ENCODE measurements at places on chromosomes 6 and 20.

GRCh38 chr6:16511723-16512489, 249.4 kb downstream of the ATXN1 start:
- H3K4me1 ChIP-seq: peaks cover 40% of the 10 kb centered on the region
- H3K4me3 ChIP-seq: no peak overlapping the region
- H3K36me3 ChIP-seq: no peaks in the 10 kb centered on the region
- peak overlapping the region; percentile 44 for H3K27ac ChIP-seq
- H3K27me3 ChIP-seq: no peaks in the 10 kb centered on the region

- H3K36me3 ChIP-seq: no peaks in the 10 kb centered on the region
- DNase-seq: no peak
- no peaks in the 10 kb centered on the region for H3K4me1 ChIP-seq
- no peaks in the 10 kb centered on the region for H3K27me3 ChIP-seq
- H3K27ac ChIP-seq: no peak overlapping the region
- no peak overlapping the region for H3K4me3 ChIP-seq
These were observed 210.3 kb downstream of the BCKDHB start for GRCh38 chr6:80316686-80317231.

- H3K4me1 ChIP-seq: no peaks in the 10 kb centered on the region
- no peak overlapping the region for H3K4me3 ChIP-seq
- DNase-seq: no peak
- peaks cover 22% of the 10 kb centered on the region for H3K36me3 ChIP-seq
- H3K27me3 ChIP-seq: no peaks in the 10 kb centered on the region
These were observed 6.9 kb upstream of the RPL10A start for GRCh38 chr6:35461270-35461669.

- H3K27me3 ChIP-seq: peaks cover 10% of the 10 kb centered on the region
- peaks cover 34% of the 10 kb centered on the region for H3K4me1 ChIP-seq
- no peak for DNase-seq
- H3K36me3 ChIP-seq: no peaks in the 10 kb centered on the region
- no peak overlapping the region for H3K27ac ChIP-seq
These were observed 43.1 kb upstream of the NAA20 start for GRCh38 chr20:19973961-19974629.

- no peak for DNase-seq
- no peaks in the 10 kb centered on the region for H3K36me3 ChIP-seq
- H3K4me3 ChIP-seq: no peak overlapping the region
- no peaks in the 10 kb centered on the region for H3K27me3 ChIP-seq
- peaks cover 38% of the 10 kb centered on the region for H3K4me1 ChIP-seq
- no peak overlapping the region for H3K27ac ChIP-seq
These were observed 1.9 kb downstream of the AIG1 start for GRCh38 chr6:143062551-143062950.

- no peaks in the 10 kb centered on the region for H3K4me1 ChIP-seq
- DNase-seq: no peak
- no peaks in the 10 kb centered on the region for H3K27me3 ChIP-seq
- H3K36me3 ChIP-seq: no peaks in the 10 kb centered on the region
- H3K27ac ChIP-seq: no peak overlapping the region
These were observed 73.2 kb upstream of the CNKSR3 start for GRCh38 chr6:154583546-154584188.

GRCh38 chr20:49937027-49937929, 1.1 kb downstream of the RNF114 start:
- DNase-seq: no peak
- H3K4me1 ChIP-seq: peaks cover 27% of the 10 kb centered on the region
- H3K36me3 ChIP-seq: peaks cover 13% of the 10 kb centered on the region
- H3K4me3 ChIP-seq: peak overlapping the region; percentile 99
- H3K27me3 ChIP-seq: no peaks in the 10 kb centered on the region
- H3K27ac ChIP-seq: peak overlapping the region; percentile 65

DNA sequence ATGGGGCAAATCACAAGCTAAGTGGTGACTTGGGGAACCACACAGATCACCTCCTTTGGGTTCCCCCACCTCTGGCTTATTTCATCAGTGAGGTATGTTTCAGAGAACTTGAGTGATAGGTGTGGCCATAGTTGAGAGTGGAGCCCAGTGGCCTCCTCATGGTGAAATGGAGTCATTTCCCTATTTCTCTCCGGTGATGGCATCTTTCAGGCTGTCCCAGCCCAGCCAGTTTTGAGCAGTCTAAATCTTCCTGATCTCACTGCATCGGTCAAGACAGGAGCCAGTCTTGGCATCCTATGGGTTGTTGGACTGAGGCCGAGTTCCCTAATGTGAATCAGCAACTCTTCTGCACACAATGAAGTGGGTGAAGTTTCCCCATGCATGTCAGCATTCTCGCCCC, 132.4 kb downstream of the EYA2 start:
- peaks cover 34% of the 10 kb centered on the region for H3K27me3 ChIP-seq
- DNase-seq: no peak
- H3K36me3 ChIP-seq: no peaks in the 10 kb centered on the region
- no peak overlapping the region for H3K4me3 ChIP-seq
- no peaks in the 10 kb centered on the region for H3K4me1 ChIP-seq
- no peak overlapping the region for H3K27ac ChIP-seq

DNA sequence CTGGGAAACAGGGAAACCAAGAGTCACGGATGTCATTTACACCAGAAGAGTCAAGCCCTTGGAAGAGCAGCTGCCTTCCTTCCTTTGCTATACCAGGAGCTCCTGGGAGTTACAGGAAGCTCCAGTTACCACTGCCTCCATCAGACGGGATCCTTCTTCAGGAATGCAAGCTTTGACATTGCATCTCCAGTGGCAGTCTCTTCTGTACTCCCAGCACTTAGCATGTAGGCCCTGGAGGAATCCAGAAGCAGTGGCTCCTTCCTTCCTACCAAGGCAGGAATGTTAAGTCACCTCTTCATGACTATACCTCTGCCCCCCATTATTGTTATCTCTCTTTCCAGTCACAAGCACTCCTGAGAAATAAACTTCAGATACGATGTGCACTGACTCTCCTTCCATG, 836.0 kb downstream of the MAFB start:
- DNase-seq: no peak
- H3K27me3 ChIP-seq: no peaks in the 10 kb centered on the region
- H3K4me1 ChIP-seq: no peaks in the 10 kb centered on the region
- H3K27ac ChIP-seq: no peak overlapping the region

DNA sequence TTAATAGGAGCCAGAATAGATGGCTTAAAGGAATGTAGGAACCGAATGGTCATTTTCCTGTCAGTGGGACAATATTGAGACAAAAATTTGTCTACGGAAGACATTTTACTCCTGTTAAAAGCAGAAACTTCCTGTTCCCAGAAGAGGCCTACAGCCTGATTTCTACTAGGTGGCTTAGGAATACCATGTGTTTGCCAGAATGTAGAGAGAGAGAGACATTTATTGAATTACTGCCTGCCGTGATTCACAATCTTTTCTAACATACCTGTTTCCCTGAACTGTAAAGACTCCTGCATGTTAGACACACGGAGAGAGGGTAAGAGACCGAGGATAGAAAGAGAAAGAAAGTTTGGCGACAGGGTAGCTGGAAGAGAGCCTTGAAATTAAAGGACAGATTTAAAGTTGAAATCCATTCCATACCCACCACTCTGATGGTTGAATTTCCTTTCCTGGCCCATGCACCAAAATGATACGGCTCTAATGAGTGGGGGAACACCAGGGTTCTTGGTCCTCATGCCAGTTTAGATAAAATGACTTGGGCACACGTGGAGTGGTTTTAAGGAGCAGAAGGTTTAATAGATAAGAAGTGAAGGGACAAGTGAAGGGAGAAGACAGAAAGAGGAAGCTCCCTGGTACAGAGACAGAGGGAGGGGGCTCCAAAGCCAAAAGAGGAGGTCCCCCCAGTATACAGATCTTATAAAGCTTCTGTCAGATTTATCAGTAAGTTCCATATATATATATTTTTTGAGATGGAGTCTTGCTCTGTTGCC, 22.5 kb downstream of the NCOA3 start:
- H3K4me1 ChIP-seq: no peaks in the 10 kb centered on the region
- H3K36me3 ChIP-seq: no peaks in the 10 kb centered on the region
- H3K27me3 ChIP-seq: no peaks in the 10 kb centered on the region
- no peak overlapping the region for H3K4me3 ChIP-seq
- DNase-seq: no peak
- no peak overlapping the region for H3K27ac ChIP-seq

DNA sequence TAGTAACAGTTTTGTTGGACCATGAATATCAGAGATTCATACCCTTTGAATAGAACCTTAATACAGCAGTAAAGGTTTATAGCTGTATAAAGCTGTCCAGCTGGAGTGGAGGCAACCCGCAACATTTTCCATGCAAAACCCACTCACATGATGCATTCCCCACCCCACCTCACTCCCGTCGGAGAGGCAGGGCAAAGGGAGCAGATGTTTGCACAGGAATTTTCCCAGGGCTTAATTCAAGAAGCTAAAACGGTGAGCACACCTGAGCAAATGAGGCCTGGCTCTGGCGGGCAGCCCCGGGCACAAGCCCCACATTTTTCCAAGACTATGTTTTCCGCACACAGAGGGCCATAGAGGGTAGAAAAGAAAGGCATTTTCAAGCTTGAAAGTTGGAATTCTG, 191.7 kb downstream of the FOXC1 start:
- no peak overlapping the region for H3K27ac ChIP-seq
- no peak for DNase-seq
- no peaks in the 10 kb centered on the region for H3K36me3 ChIP-seq
- no peaks in the 10 kb centered on the region for H3K4me1 ChIP-seq
- H3K4me3 ChIP-seq: no peak overlapping the region

- H3K4me3 ChIP-seq: no peak overlapping the region
- no peaks in the 10 kb centered on the region for H3K27me3 ChIP-seq
- no peak overlapping the region for H3K27ac ChIP-seq
- H3K36me3 ChIP-seq: no peaks in the 10 kb centered on the region
- DNase-seq: no peak
- H3K4me1 ChIP-seq: no peaks in the 10 kb centered on the region
These were observed 29.0 kb upstream of the DEK start for GRCh38 chr6:18293076-18293904.

- no peak for DNase-seq
- H3K4me3 ChIP-seq: no peak overlapping the region
- no peak overlapping the region for H3K27ac ChIP-seq
- H3K4me1 ChIP-seq: peaks cover 32% of the 10 kb centered on the region
- no peaks in the 10 kb centered on the region for H3K27me3 ChIP-seq
These were observed 2.9 kb downstream of the FKBP1A start for GRCh38 chr20:1389703-1390580.

DNA sequence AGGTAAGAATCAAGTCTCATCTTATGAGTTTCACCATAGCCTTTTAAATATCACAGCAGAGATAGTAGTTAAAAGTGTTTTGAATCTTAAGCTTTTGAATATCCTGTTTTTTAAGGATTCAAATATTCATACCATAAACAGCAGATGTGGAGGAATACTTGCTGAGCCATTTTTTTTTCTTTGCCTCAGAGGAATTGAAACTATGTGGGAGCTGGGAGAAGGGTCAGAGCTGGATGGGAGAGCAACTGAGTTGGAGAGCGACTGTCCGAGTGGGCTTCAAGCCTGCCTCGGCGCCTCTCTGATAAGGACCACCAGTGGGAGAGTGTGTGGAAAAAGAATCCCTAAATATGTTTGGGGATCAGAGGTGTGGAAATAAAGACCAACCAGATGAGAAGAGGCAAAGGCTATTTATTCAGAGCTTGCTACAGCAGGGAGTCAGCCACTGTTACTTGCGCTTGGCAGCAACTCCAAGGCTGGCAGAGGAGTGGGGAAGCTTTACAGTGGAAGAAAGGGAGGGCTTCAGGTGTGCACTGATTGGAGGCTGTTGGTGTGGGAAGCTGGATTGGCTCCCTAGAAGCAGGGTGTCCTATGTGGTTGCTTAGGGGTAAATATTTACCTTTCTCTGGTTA, 34.3 kb upstream of the MCUR1 start:
- no peak overlapping the region for H3K27ac ChIP-seq
- no peak for DNase-seq
- no peak overlapping the region for H3K4me3 ChIP-seq
- H3K4me1 ChIP-seq: no peaks in the 10 kb centered on the region
- no peaks in the 10 kb centered on the region for H3K27me3 ChIP-seq

GRCh38 chr20:45798935-45799642, 7.3 kb downstream of the DNTTIP1 start:
- H3K27me3 ChIP-seq: no peaks in the 10 kb centered on the region
- no peak overlapping the region for H3K27ac ChIP-seq
- no peak for DNase-seq
- no peaks in the 10 kb centered on the region for H3K4me1 ChIP-seq
- no peak overlapping the region for H3K4me3 ChIP-seq

GRCh38 chr6:32058511-32058963, 20.3 kb downstream of the CYP21A2 start:
- no peak overlapping the region for H3K27ac ChIP-seq
- H3K36me3 ChIP-seq: no peaks in the 10 kb centered on the region
- no peak for DNase-seq
- no peaks in the 10 kb centered on the region for H3K27me3 ChIP-seq
- no peaks in the 10 kb centered on the region for H3K4me1 ChIP-seq
- H3K4me3 ChIP-seq: no peak overlapping the region

DNA sequence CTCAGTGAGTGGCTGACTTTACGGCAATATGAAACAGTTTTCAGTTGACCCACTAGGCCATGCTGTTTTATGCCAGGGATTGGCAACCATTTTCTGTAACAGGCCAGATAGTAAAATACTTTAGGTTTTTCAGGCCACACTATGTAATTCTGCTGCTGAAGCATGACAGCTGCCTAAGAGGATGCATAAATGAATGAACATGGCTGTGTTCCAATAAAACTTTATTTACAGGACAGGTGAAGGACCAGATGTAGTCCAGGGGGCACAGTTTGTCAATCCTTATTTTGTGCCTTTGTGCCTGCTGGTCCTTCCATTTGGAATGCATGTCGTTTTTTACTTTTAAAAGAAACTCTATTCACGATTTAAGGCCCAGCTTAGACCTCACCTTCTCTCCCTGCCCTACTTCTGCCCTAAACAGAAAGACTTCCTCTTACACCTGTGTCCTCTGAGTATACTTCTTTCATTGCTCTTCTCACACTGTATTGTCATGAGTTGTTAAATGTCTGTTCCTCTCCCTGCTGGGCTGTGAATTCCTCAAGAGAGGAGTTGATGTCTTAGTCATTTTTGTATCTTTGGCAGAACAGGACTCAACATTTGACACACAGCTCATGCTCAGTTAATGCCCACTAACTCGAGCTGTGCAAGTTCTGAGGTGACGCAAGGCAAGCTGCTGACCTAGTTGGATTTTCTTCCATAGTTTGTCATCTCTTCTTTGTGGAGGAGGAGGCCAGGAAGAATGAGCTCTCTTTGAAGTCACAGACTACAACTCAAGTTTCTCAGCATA, 90.1 kb upstream of the MAP7 start:
- no peak overlapping the region for H3K27ac ChIP-seq
- no peaks in the 10 kb centered on the region for H3K27me3 ChIP-seq
- peaks cover 3% of the 10 kb centered on the region for H3K4me1 ChIP-seq
- no peak overlapping the region for H3K4me3 ChIP-seq

GRCh38 chr20:12057778-12058177, 140.1 kb downstream of the BTBD3 start:
- no peak for DNase-seq
- no peak overlapping the region for H3K27ac ChIP-seq
- H3K4me3 ChIP-seq: no peak overlapping the region
- H3K4me1 ChIP-seq: no peaks in the 10 kb centered on the region

GRCh38 chr20:18835466-18836256, 22.1 kb downstream of the SCP2D1 start:
- H3K27me3 ChIP-seq: peaks cover 9% of the 10 kb centered on the region
- no peaks in the 10 kb centered on the region for H3K4me1 ChIP-seq
- no peak overlapping the region for H3K27ac ChIP-seq
- H3K36me3 ChIP-seq: no peaks in the 10 kb centered on the region

- H3K36me3 ChIP-seq: no peaks in the 10 kb centered on the region
- no peaks in the 10 kb centered on the region for H3K27me3 ChIP-seq
- H3K4me1 ChIP-seq: no peaks in the 10 kb centered on the region
- DNase-seq: no peak
- no peak overlapping the region for H3K27ac ChIP-seq
- H3K4me3 ChIP-seq: no peak overlapping the region
These were observed 17.1 kb downstream of the ZHX3 start for GRCh38 chr20:41300383-41300782.

GRCh38 chr6:40714143-40714542, 127.0 kb upstream of the LRFN2 start:
- H3K4me3 ChIP-seq: no peak overlapping the region
- no peak overlapping the region for H3K27ac ChIP-seq
- H3K36me3 ChIP-seq: no peaks in the 10 kb centered on the region
